ENCODE measurements at places on chromosomes 5 and 9. TPM values are rescaled to one million over a fixed set of nuclear protein-coding genes. Genes with fewer than 3 reads are reported as not detected.

- DNase-seq = no peak
Observed at GRCh38 chr5:105828821-105829220, 1841.9 kb downstream of the EFNA5 start.

Gene FABP6
- not detected for polyA plus RNA-seq

DNA sequence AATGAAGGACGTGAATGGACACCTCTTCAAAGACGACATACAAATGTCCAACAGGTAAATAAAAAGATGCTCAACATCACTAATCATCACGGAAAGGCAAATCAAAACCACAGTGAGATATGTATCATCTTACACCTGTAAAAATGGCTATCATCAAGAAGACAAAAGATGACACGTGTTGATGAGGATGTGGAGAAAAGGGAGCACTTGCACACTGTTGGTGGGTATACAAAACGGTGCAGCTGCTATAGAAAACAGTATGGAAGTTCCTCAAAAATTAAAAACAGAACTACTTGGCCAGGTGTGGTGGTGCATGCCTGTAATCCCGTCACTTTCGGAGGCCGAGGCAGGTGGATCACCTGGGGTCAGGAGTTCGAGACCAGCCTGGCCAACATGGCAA, 47.9 kb downstream of the STK10 start:
- no peak for DNase-seq

Gene PCDHGB6
- 0.25 TPM for polyA plus RNA-seq

GRCh38 chr9:100700689-100701318, 122.9 kb downstream of the CAVIN4 start:
- no peak for DNase-seq

DNA sequence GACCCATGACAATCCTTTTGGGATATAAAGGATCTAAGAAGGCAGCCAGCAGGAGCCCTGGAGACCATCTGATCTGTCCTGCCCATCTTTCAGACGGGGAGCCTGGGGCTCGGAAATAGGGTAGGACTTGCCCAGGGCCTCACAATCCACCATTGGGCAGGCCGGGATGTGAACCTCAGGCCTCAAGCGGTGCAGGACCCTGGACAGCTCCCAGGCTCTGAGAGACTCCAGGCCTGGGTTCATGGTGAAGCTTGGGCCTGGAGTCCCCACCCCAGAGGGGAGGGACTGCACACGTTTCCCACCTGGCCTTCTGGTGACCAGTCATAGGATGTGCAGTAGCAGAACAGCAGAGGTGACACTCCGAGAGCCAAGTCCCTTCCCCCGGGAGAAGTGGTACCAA, 36.6 kb upstream of the RAPGEF1 start:
- no peak for DNase-seq

- no peak for DNase-seq
Observed at GRCh38 chr9:134544388-134545214, 97.0 kb upstream of the COL5A1 start.

GRCh38 chr9:76900884-76901440, 5.0 kb downstream of the PRUNE2 start:
- no peak for DNase-seq

DNA sequence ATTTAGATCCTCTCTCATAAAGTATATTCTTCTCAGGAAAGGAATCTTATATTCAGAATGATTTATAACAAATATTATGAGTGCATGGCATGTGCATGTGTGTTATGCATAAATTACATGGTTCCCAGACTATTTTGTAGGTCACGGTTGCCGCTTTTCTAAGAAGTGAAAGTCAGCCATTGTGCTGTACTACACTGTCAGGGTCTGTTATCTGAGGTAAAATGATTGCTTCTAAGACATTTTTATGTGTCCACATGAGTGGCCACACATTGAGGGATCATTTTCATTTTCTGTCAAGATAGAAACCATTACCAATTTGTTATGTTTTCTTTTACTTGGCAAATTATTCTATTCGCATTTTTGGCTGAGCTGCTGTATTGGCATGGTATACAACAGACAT, 210.8 kb downstream of the CWC27 start:
- no peak for DNase-seq

Gene DNAJC25
- polyA plus RNA-seq = 2.0 TPM

DNA sequence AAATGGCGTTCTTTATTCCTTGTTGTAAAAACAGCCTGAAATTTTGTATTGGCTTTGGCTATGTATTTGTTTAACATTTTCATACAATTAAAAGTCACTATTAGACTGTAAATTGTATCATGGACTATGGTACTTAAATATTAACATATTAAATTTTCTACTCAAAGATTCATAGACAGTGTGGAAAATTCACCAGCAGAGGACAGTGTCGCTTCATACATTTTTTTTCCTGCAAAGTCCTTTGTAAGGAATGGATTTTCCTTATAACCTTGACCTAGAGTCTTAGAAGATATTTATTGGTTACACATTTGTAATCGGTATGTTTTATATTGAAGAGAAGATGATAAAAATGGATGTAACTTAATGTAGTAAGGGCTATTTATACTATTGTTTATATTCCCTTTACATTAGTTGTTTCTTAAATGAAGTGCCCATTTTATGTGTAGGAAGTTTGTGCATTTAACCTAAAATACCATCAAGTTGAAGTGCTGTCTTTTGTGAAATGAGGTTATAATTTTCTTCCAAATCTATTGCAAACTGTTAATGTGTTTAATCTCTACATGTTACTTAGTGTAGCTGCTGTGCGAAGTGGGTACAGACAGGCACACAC, 150.1 kb downstream of the KDM4C start:
- DNase-seq = no peak

DNA sequence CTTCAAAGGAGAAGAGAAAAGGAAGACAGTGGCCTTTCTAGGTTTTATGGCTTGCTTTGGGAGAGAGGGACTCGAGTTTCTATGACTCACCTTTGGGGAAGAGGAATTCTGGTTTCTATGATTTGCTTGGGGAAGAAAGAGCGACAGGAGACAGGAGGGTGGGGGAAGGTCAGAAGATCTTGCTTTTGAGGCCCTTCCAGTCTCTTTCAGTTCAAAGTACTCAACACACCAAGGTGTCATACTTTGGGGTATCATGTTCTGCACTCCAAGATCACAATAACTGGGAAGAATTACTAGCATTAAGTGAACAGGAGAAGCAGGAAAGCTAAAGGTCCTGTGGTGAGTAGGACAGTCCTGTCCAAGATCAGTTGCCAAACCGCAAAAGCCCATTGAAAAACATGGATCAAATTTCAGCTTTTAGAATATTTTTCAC, 324.5 kb downstream of the ARHGEF28 start:
- no peak for DNase-seq

Data from CD8-positive, alpha-beta memory T cell (primary cell).